Vagina (tissue), 2 donors: ENCODE measurements at places on chromosomes 4 and X.

DNA sequence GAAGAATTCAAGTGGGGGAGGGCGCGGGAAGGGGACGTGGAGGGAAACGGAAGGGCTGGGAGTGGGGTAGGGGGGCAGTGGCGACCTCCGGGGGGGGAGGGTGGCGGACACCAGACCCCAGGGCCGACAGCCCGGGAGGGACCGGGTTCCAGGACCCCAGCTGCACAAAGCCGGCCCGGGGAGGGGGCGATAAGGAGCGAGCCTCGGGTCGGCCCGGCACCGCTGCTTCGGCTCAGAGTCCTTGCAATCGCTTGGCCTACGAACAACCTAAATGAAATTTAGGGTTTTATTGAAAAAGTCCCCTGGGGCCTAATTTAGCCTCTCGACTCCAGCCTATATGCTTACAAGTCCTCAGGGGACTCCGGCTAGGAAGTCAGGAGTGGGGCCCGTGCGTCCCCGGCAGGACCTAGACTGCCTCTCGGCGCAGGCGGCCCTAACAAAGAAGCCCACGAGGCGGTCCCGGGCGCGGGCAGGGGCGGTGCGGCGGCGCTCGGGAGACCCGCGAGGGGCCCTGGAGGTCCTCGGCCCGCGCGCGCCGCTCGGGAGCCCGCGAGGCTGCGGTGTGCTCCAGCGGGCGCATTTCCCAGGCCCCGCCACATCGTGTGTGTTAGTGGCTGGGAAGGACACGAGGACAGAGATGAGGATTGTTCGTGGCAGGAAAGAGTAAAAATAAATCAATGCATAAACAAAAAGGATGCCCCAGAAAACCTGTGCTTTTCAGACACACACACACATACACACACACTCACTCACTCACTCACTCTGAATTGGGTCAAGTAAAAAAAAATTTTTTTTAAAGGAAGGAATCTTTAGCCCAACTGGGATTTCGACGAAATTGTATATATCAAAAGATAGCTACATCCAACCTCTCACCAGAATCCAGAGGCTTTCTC lies 70.0 kb downstream of the MGST2 start:
- no peak for DNase-seq

GRCh38 chrX:10781847-10782530 lies 161.6 kb upstream of the MID1 start:
- no peak for DNase-seq

DNA sequence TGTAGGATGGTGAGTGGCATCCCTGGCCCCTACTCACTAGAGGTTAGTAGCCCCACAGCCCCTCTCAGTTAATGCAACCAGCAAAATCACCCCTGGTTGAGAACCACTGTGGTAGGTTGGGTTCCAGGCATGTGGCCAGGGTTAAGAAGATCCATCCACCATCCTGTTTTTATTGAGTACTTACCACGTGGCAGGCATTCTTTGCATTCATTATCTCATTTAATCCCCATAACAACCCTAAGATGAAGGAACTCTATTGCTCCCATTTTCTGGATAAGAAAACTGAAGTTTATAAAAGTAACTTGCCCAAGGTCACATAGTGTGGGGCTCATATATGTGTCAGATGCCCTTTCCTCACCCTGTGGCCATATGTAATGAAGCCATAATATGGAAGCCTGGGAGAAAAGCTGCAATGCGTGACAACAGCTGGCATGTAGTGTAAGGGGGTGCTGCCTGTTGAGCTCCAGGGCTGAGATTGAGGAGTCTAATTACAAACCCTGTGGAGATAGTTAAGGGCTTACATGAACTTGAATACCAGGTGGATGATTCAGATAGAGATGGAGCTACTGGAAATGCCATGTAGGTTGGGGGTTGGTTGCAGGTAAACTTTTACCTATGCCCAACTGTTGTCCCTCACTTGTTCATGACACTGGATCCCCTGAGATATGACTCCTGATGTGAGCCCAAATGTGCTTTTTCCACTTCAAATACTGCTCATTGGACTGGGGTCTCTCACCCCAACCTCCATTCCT lies 100.2 kb upstream of the PGRMC2 start:
- DNase-seq = no peak

DNA sequence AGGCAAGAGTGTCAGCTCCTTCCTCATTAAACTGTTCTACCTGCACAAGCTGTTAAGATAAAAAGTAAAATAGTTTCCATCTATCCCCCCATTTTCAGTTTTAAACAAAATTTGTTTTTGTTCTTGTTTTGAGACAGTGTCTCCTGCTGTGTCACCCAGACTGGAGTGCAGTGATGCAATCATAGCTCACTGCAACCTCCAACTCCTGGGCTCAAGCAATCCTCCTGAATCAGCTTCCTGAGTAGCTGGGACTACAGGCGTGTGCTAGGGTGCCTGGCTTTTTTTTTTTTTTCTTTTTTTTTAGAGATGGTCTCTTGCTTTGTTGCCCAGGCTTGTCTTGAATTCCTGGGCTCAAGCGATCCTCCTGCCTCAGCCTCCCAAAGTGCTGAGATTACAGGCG lies 105.4 kb downstream of the HS6ST2 start:
- no peak for DNase-seq

GRCh38 chr4:70954032-70954431 lies 39.4 kb upstream of the DCK start:
- no peak for DNase-seq

- DNase-seq = no peak
Measured at GRCh38 chr4:154487145-154487544, 4.5 kb downstream of the DCHS2 start.

DNA sequence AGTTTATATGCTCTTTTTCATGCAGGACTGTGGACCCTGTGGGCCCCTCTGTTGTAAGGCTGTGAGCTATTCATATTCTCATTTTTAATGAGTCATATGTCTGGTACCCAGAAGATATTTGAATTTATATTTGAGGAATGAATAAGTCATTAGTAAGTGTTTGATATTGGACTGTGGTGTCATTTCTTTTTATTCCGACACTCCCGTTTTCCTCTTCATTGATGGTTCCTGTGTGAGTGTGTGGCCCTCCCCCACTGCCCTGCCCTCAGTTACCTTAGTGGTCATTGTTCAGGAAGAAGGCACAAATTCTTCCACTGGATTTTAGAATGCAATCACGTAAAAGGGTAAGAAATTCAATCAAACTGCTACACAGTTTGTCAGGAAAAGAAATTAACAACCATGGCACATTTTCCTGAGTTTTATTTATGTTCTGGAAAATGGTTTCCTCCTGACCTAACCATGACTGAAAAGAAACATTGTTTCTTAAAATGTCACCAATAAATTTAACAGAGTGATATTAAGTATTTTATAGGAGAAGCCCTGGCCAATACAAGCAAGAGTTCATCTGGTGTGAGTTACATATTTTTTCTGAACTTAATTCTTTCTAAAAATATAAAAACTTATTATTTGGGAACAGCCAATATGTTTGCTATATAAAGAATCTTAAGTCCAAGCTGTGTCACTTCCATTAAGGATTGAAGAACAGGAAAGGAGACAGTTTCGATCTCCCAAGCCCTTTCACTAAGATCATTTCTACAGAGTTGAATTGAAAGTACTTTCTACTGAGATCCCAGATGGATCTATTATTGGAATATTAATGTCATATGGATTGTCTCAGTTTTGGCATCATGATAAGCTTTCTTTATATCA lies 370.5 kb upstream of the ANXA10 start:
- DNase-seq = no peak

DNA sequence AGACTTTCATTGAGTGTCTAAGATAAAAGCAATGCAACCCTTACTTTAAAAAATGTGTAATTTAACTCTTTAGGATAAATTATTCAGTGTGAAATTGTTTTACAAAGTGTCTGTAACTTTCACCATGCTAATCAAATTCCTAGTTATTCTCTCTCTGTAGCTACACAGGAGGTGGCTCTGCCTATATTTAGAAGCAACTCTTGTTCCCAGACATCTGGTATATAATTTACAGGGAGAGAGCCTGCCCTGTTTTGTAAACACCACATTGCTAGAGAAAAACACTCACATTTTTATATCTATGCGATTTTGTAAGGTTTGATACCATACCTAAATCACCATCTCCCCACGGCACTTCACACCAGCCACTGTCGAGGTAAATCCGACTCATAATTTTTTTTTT lies 35.5 kb upstream of the SPATA4 start:
- DNase-seq = no peak

DNA sequence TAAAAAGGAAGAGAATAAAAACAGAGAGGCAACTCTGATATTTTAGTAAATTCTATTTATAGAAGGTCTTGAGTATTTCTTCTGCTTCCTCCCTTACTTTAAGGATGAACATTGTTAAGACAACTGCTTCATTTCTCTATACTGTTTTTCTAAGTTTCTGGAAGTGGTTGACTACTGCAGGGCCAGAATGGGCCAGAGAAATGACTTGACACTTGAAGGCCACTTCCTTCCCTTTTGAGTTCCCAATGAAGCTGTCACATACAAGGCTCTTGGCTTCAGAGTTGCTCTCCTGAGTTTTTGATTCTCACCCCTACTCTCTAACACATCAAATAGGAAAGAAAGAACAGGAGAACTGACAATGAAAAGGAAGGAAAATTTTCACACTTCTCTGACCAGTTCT lies 37.6 kb downstream of the PKD2 start:
- no peak for DNase-seq

DNA sequence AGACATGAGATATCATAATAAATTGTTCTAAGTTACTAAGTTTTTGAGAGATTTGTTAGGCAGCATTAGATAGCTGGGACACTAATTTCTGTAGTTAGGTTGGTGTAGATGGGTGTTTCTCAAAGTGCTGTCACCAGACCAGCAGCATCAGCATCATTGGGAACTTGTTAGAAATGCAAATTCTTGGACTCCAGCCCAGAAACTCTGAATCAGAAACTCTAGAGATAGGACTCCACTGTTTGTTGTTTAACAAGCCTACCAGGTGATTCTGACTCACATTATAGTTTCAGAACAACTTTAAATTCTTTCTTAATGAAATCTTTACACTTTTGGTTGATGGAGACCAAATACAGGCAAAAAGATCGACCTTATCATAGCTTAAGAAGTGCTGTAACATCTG lies 173.7 kb downstream of the PABPC4L start:
- no peak for DNase-seq

- DNase-seq = no peak
Measured at GRCh38 chr4:150305995-150306394, 227.8 kb downstream of the DCLK2 start.

- DNase-seq = no peak
Measured at GRCh38 chr4:119284876-119285780, 36.8 kb downstream of the FABP2 start.

DNA sequence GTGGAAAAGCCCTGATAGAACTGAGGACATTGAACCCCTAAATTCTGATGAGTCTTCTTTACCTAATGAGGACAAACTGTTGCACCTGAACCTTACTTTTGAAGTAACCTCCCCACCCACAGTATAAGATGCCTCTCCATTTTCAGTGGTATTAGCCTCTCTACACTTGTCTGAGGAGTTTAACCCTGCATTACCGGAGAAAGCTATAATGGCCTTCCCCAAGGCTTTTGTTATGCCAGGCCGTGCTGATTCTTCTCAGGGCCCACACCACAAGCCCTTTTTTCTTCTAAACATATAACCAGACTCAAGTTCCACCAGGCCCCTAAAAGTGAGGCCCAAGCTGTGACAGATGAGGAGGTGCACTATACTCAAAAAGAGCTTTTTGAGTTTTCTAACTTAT lies 345.8 kb upstream of the GRID2 start:
- DNase-seq = no peak

DNA sequence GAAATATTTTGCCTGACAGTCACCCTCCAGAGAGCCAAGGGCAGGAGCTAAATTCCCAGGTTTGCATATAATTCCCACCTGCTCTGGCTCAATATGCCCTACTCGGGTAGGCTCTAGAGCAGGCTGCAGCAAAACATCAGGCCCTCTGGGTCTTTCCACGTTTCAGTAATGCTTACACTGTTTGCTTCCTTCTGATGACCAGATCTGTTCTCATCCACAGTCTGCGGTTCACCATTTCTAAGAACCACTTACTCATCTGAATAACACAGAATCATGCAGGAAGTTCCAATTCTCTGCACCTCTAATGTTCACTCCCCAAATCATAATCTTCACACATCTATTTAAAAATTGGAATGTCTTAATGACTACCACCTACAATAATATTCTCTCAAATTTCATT lies 141.4 kb downstream of the PPP3CA start:
- no peak for DNase-seq

- DNase-seq = no peak
Measured at GRCh38 chr4:178340468-178340867, 898.2 kb upstream of the AGA start.

GRCh38 chrX:12975991-12976558 lies 1.2 kb downstream of the TMSB4X start:
- DNase-seq = no peak

GRCh38 chr4:24497221-24497620 lies 87.1 kb downstream of the DHX15 start:
- no peak for DNase-seq

GRCh38 chr4:161314371-161314770 lies 849.4 kb downstream of the FSTL5 start:
- DNase-seq = no peak

- DNase-seq = no peak
Measured at GRCh38 chrX:96721354-96721753, 36.7 kb downstream of the DIAPH2 start.

GRCh38 chr4:82969414-82969813 lies 41.2 kb downstream of the LIN54 start:
- DNase-seq = no peak

DNA sequence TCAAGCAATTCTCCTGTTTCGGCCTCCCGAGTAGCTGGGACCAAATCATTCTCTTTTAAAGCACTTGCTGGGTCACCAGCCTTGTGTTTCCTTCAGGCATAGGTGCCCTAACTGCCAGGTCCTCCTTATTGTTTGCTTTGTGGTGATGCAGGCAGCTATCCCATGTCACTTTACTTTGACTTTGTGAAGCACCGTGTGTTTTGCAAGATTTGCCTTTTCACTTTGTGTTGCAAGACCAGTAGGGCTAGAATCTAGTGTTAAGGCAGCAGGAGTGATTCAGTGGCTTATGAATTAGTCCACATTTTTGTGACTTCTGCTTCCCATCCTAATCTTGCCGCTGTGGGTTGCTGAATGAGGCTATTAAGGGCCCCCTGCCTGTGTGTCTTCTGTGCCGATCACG lies 20.2 kb downstream of the SYAP1 start:
- no peak for DNase-seq
